Activated CD8-positive, alpha-beta memory T cell treated with anti-CD3 and anti-CD28 coated beads for 24 hours (primary cell): ENCODE measurements at places on chromosomes 3 and 15.
A peak's percentile ranks its signal among the peaks of the same experiment; 100 is the strongest.

DNA sequence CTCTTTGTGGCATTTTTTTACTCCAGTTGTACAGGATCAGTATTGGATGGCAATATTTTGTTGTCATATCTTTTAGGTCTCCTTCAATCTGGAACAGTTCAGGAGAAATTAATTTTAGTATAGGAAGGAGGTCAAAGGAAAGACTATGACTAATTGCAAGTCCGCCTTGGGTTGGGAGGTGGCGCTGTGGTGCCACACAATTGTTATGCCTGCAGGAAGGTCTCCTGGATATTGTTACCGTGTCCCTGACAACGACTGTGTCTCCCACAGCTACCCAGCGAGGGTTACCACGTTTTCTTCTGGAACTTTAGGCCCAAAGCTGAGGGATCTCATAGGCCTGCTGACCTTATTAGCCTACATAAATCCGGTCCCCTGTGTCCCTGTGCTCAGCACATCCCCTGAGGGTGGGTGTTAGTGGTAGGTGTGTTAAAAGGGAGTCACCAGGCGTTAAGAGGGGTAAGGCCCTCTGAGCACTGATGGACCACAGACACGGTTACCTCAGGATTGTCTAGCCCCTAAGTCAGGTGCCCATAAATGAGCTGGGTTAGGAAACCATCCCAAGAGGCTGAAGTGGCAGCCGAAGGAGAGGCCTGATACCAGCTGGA is 31.5 kb downstream of the KCNAB1 start:
- DNase-seq: peak; percentile 76

DNA sequence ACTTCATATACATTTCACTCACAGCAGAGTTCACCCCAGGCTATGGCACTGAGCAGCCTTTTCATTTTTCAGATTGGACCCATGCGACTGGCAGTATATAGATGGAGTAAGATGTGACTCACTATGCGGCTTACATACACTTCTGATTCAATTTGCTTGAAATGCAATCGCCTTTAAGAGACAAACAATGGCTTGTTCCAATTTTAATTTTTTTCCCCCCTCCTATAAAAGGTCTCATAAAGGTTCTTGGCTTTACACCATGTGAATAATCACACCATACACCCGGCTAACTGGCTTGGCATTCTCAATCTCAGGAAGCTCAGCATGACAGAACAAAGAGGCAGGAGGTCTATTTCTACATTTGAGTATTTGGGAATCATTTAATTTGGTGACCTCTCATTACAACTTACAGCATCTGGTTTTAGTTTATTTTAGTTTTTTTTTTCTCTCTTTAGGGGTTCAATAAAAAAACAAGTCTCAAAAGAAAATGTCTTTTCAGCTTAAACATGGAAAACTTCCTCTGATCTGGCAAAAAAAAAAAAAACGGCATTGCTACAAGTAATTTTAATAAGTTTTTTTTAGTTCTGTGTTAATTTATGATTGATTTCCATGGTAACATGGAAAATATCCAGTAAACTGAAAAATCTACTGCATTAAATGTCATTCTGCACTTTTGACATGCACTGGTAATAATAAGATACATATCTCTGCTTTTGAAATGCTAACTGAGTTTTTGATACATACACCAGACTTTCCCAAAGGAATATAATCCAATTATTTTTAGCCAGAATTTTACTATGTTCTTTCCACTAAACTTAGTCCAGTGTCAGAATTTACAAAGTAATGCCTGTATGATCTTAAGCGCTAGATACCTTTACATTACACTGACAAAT is 38.8 kb downstream of the GADL1 start:
- no peak for DNase-seq

DNA sequence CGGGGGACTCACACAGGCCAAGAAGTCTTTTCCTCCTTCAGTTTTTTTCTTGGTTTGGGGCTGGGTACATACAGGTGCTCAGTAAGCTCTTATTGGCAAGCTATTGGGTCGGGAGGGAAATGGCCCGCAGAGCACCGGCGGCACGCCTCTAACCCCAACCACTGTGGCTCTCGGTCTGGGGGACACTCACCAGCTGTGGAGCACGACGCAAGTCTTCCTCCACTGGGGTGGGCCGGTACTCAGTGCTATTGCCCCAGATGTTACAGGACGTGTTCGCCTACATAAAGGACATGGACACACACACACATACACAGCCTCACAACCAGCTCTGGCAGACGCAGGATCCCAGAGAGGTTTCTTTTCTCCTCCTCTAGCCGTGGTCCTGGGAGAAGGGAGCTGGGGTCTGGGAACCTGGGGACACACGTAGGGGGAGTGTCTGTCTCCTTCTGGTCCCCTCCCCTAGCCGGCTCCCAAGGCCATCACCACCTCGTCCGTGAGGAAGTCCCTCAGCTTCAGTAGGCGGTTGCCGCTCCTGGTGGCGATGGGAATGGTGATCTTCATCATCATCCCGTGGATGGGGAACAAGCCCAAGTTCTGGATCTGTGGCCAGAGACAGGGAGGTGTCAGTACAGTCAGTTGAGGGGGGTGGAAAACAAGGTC is 33.4 kb downstream of the FEM1B start:
- DNase-seq: no peak

DNA sequence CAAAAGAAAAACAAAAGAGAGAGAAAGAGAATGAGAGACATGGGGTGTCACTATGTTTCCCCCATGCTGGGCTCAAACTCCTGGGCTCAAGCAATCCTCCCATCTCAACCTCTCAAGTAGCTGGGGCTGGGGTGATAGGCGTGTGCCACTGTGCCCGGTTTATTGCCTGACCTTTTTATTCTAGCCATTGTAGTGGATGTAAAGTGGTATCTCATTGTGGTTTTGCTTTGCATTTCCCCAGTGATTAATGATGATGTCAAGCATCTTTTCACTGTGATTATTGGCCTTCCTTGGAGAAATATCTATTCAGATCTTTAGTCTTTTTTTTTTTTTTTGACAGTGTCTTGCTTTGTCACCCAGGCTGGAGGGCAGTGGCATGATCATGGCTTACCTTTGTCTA is 37.7 kb upstream of the GK5 start:
- no peak for DNase-seq

GRCh38 chr15:83292317-83292716 is 7.9 kb upstream of the BNC1 start:
- no peak for DNase-seq

GRCh38 chr15:31333119-31333518 is 6.5 kb downstream of the KLF13 start:
- DNase-seq: no peak

DNA sequence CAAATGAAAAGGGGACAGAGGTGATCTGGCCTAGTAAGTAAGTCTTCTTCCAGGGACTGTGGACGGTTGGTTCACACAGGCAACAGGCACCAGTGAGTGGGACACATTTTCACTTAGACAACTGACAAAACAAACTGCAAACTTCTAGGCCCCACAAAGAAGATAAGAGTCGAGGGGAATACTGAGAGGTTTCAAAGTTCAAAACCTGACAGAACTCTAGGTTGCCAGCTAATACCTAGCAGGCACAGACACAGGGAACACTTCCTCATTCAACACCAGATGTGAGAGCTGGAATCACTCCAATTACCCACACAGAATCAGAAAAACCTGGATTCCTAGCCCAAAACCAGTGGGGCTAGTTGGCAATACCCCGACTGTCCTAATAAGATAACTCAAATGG is 621.7 kb downstream of the ZPLD1 start:
- DNase-seq: no peak

GRCh38 chr3:4850211-4850927 is 128.9 kb upstream of the BHLHE40 start:
- peak; percentile 77 for DNase-seq
